Left renal pelvis (tissue), 4 donors: ENCODE measurements at places on chromosomes 2 and 18.

DNA sequence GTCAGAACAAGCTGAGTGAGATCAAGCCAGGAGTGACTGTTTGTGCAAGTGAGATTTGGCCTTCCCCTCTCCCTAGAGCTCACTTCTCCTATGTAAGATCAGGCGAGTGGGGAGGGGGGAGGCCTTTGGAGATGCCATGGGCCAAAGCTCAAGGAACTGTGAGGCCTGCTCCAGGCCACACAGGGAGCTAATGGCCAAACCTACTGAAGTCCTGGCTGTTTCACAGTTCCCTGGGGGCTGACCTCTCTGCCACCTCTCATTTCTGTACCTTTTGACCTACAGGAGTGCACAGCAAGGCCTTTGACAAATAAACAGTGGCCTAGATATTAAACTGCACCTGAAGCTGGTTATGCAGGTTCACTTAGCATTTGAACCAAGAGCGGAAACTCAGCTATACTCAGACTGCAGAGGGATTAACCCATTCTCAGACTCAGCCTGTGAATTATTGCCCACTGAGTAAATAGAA, 235.0 kb upstream of the NT5C1B start:
- no peak for DNase-seq

DNA sequence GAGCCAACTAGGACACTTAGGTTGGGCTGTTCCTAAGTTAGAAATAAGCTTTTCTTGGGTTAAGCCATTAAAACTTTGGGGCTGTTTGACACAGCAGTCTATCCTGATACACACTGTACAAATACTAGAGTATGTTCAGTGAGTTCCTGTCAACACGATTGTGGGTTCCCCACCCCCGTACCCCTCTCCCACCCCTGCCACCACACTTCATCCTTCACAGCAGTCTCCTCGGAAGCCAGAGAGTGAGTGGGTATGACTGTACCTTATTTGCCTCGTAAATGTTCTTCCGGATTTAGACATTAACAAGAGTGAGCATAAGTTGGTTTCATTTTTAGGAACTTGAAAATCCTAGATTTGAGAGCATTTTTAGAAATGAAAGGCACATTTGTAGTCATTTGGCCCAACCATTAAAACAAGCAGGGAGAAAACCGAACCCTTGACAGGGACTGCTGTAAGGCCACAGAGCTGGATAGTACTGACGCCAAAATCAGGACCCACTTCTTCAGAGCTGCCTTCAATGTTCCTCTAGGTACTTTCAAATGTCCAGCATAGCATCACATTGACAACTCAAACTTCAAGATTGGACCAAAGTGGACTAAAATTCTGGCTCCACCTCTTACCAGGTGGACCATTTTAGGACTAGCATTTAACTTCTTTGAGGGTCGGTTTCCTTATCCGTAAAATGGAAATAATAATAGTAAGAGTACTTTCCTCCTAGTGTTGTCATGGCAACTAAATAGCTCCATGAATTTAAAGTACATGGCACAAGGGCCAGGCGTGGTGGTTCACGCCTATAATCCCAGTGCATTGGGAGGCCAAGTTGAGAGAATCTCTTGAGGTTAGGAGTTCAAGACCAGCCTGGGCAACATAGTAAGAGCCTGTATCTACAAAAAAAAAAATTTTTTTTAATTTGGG, 166.3 kb upstream of the SERTAD2 start:
- no peak for DNase-seq

- no peak for DNase-seq
These were observed 125.3 kb downstream of the ANTXR1 start for GRCh38 chr2:69138247-69138772.

DNA sequence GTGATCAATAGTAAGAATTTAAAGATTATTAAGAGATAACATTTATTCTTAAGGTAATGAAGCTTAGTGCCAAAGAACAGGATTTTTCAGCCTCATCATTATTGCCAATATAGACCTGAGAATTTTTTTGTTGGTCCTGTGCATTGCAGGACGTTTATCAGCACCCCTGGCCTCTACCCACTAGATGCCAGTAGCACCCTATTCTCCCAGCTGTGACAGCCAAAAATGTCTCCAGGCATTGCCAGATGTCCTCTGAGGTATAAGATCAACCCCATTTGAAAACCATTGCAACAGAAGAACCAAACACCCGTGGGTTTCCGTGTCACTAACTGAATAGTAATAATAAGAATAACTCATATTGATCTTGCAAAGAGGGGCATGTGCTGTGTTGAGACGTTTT, 700.0 kb upstream of the SOX11 start:
- no peak for DNase-seq

DNA sequence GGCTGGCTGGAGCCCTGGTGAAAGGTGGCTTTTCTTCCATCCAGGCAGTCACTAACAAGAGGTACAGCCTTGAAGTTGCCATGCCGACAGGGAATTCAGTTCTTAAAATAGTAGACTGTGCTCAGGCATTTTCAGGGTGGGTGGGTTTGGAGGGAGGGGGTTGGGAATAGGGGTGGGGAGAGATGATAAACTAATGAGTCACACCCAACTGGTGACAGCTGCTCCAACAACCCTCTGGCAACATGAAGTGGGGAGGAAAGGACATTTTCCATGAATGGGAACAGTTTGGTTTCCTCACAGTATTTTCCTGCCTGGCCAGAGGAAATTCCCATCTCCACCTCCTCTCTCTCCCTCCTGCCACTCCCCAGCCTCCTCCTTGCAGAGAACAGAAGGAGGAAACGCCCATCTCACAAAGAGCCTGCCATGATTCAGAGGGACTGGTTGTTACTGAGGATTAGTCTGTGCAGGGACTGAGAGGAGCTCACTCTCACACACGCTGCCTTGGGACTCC, 113.0 kb upstream of the SLC1A4 start:
- no peak for DNase-seq

- no peak for DNase-seq
These were observed 110.9 kb upstream of the RMP24 start for GRCh38 chr18:35861367-35862118.

- DNase-seq, result no peak
These were observed 60.3 kb downstream of the RPIA start for GRCh38 chr2:88751768-88752167.

DNA sequence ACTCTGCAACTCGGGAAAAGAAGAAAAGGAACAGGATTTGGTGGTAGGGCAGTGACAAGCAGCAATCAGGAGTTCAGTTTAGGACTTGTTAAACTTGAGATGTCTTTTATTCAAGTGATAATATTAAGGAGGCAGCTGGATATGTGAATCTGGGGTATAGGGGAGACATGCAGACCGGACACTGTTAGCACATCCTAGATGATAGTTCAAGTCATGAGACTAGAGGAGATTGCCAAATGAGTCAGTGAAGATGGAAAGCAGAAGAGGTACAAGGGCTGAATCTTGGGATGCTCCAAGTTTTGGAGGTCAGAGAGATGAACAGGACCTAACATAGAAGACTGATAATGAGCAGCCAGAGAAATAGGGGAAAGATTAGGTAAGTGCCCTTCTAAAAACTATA, 69.5 kb upstream of the PSME4 start:
- DNase-seq, result no peak

GRCh38 chr2:101516823-101517690, 42.1 kb upstream of the RFX8 start:
- no peak for DNase-seq

GRCh38 chr2:227016894-227017293, 147.1 kb downstream of the COL4A4 start:
- DNase-seq, result no peak

DNA sequence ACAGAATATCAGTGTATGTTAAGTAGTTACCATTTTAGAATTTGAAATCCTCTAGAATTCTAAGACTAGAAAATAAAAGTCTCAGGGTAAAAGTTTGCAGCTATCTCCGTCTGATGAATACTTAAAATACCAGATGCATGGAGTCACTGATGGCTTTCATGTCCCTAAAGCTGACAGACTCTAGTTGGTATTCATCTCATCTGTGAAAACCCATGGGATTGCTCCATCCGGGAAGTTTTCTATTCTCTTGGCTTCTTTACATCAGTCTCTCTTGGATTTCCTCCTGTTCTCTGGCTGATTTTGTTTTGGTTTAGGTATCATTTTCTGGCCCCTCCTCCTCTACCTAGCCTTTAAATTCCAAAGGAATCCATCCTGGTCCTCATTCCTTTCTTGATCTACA, 465.6 kb upstream of the POU3F3 start:
- DNase-seq, result no peak

GRCh38 chr2:9697909-9698308, 67.1 kb upstream of the YWHAQ start:
- no peak for DNase-seq

DNA sequence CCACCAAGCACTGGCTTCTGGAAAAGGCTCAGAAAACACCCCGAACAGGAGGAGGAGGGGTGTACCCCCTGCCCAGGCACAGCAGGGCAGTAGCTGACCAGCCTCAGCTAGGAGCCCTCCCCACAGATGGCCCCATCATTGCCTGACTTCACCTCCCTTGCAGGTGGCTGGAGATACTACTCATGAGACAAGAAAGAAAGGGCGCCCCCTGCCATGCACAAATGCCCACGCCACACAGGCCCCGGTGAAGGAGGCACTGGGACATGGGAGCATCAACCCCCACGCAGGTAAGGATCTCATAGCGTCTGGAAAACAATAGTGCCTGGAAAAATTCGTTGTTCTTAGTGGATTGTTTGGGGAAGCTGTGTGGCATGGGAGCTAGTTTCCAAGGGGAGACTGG, 240.6 kb downstream of the TFCP2L1 start:
- DNase-seq, result no peak

DNA sequence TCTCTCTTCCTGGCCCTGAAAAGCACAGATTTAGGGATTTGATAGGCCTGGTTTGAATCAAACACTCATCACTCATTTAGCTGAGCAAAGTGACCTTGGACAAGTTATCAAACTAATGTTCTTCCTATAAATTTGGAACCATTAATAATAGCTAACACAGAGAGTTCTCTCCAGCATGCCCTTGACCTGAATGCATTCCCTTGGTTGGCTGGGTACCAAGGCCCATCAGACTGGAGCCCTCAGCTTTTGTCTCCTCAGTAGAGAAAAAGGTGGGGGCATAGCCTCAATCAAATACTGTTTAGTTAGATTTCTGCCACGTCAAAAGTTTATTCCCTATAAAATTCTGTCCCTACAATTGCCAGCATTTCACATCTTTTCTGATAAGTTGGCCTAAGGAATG, 13.8 kb upstream of the MRPL19 start:
- DNase-seq, result no peak

DNA sequence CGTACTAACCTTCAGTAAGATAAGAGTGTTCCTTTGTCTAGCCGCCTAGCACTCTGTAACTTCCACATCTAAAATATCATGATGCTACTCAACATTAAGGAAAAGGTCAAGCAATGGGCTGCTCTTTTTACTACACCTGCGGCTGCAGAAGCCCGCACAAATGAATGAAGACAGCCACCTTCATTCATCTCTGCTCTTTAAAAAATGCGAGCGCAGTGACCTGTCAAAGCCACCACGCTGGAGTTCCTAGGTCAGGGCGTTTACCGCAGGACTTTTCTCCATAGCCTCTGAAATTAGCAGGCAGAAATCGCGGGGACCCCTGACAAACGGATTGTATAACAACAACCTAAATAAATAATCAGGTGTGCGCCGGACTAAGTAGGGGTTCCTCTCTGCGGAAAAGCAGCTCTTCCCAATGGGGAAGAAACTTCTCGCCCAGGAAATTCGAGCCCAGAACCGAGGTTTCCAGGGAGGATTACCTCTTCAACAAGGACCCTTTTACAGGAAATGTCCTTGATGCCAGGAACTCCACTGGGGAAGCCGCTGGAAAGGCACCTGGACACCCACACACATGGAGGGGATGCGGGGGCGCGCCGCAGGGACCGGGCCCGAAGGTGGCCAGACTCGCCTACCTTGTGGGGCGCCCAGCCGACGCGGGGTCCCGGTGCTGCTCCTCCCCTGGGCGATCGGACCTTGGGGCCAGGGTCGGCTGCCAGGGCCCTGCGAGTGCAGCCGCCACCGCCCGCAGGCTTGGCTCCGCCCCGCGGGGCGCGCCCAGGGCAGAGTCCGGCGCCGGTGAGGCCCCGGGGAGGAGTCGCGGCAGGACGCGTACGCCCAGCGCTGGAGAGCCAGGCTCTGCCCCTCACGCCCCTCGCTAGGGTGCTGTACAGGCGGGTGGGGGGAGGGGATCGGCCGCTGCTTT, at the start of gene CCDC68:
Gene CCDC68 (minus strand): TSS at position 758 of the 922 bp plus-strand sequence. CDS start 16,670 bp downstream, outside the sequence.
- no peak for DNase-seq

DNA sequence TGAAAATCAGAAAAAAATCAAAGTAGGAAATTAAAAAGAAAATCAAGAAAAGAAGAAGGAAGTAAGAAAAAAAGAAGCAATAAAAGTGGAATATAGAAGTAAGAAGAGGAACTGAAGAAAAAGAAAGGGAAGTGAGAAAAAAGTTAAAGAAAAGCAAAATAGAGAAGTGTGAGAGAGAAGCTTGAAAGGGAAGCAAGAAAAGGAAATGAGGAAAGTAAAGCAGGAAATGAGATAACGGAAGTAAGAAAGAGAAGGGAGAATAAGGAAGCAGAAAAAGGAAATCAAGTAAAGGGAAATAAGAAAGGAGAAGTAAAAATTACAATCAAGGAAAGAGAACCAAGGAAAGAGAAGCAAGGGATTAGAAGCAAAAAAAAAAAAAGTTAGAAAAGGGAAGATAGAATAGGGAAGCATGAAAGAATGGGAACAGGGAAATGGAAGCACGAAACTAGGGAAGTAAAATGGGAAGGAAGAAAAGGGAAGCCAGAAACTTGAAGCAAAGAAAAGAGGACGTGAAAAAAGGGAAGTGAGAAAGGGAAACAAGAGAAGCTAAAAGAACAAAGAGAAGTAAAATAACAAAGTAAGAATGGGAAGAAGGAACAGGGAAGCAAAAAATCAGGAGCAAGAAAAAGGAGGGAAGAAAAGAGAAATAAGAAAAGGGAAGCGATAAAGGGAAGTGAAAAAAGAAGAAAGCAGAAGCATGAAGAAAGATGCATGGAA, 243.3 kb upstream of the NCKAP5 start:
- DNase-seq, result no peak

GRCh38 chr2:135960656-135961551, 24.5 kb downstream of the DARS1 start:
- no peak for DNase-seq

- no peak for DNase-seq
These were observed 830.6 kb downstream of the SLC4A3 start for GRCh38 chr2:220458051-220458450.

- DNase-seq, result no peak
These were observed 68.0 kb downstream of the KLHL29 start for GRCh38 chr2:23452853-23453420.

DNA sequence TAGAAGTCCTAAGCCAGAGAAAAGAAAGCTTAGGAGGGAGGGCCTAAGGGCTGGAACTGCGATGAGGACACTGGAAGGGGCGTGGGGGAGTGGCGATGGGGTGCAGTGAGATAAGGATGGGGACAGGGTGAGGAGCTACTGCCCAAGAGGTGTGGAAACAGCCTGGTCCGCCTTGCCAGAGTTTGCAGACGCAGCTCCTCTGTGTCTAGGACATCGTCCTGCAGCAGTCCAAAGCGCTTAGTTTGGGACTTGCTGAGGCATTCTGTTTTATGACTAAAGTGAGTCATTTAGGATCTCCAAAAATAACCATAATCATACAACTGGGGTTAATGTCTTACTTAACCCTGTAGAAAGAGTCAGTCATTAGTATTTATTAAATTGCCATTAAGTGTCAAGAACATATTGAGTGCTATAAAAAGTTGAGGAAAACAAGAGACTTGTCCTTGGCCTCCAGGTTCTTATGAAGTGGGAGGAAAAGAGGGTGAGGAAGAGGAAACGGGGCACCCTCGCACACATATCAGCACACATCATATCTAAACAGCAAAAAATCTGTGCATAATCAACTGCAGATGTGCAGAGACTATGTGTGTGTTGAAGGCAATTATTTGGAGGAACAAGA, 74.8 kb downstream of the CDK15 start:
- DNase-seq, result no peak

GRCh38 chr2:240557808-240558207, at the start of gene ANKMY1:
Gene ANKMY1 (minus strand): TSS chr2:240557988. CDS start chr2:240557335, 653 bp downstream.
- DNase-seq, result no peak

- no peak for DNase-seq
These were observed 15.8 kb downstream of the NABP1 start for GRCh38 chr2:191693778-191694177.
